ENCODE measurements at places on chromosomes 16 and 17. TPM values are rescaled to one million over a fixed set of nuclear protein-coding genes. Genes with fewer than 3 reads are reported as not detected.

- no peak for DNase-seq
Observed at GRCh38 chr17:79833110-79833450, 6.2 kb downstream of the CBX4 start.

- DNase-seq: no peak
Observed at GRCh38 chr16:55734665-55735064, 78.9 kb downstream of the SLC6A2 start.

GRCh38 chr17:56125830-56126819, 27.1 kb upstream of the ANKFN1 start:
- peak; percentile 22 for DNase-seq

DNA sequence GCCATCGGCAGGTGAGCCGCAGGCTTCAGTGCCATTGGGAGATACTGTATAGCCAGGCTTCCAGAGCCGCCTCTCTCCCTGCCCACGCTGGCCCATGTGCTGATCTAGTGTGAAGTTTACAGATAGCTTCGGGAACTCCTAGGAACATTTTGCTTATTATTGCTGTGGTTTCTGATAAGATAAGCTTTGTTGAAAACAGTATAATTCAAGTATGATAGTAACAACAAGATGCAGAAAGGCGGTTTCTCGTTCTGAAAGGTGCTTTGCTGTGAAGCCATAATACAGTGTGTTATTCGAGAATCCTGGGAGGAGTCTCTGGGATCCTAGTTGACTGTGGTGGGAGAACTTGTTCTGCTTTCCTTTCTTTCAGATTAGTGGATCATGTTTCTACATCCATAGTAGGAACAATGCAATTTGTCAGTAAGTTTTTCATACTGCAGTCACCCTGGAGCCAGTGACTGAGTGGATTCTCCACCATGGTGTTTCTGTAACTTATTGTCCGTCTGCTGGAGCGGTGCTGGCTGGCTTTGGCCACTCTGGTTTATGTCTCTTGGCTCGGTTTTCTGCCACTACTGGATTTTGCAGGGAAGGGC, 31.5 kb downstream of the RAB11FIP3 start:
- DNase-seq: peak; percentile 65

GRCh38 chr16:48971571-48972077, 310.0 kb downstream of the CBLN1 start:
- DNase-seq: no peak

The TTYH2 gene
- 62.9 TPM for polyA plus RNA-seq
